D341Med (cell line): ENCODE measurements at places on chromosomes 6 and 20.

DNA sequence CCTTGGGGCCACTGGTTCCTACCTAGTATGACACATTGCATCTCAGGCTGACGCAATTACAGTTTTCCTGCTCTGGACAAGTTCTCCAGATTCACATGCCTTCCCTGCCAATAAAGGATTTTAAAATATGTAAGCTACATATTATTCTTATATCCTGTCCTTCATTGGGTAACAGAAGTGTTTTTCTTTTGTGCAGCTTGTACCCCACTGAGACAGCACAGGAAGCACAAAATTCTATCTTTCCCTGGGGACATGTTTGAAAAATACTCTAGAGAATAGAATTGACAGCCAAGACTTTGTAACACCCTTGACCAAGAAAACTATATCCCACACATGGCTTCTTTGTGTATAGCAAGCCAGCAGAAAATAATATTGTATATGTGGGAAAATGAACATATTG lies 456.8 kb downstream of the MAFB start:
- DNase-seq: no peak

GRCh38 chr6:121399966-121400365 lies 35.5 kb upstream of the GJA1 start:
- no peak for DNase-seq

DNA sequence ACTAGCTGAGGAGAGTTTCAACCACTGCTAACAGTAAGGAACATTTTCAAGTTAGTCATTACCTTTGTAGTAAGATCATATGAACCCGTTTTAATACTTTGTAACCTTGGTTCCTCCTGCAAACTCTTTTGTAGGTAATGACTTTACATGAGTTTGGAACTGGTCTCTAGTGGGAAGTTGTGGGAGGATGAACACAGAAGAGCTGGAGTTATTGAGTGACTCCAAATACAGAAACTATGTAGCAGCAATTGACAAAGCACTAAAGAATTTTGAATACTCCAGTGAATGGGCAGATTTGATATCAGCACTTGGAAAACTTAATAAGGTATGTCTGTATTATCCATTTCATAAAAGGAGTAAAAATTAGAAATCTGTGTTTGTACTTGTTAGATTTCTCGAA lies 29.3 kb downstream of the DOP1A start:
- no peak for DNase-seq

DNA sequence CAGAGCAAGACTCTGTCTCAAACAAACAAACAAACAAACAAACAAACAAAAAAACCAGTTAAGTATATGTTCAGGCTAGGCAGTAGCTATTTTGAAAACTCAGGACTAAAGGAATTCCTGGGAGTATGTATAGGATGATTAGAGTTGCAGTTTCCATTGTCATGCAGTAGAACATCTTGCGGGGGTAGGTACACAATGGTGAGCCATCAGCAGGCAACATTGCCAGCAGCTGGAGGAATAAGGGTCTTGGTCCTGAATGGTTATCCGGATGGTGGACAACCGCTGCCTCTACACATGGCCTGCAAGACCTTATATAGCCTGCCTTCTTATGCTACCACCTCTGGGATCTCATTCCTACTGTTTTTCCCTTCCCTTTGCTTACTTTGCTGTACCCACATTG lies 297.5 kb downstream of the SOX4 start:
- no peak for DNase-seq

GRCh38 chr20:24880356-24880755 lies 68.7 kb upstream of the CST7 start:
- DNase-seq: no peak

GRCh38 chr6:128694303-128695009 lies 174.1 kb upstream of the PTPRK start:
- DNase-seq: no peak

DNA sequence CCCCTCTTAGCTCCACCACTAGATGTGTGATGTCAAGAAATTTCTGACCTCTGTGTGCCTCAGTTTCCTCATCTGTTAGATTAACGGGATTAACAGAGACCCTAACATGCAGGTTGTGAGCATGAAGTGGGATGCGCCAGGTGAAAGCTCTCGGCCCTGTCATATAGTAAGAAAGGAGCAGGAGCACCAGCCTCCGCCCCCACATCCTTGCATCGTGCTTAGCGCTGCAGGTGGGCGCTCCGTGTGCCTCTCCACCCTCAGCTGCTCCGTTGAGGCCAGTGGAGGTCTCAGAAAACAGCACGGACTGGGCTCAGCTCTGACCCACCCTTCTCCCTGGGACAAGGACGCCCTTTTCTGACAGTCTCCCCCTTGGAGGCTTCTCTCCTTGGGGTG lies 63.4 kb downstream of the TCP11 start:
- no peak for DNase-seq

GRCh38 chr6:13327691-13328075 lies 654 bp downstream of the TBC1D7 start:
- DNase-seq: no peak

- no peak for DNase-seq
These were observed 1.5 kb downstream of the RIOK1 start for GRCh38 chr6:7391151-7391550.

- DNase-seq: no peak
These were observed 88.3 kb downstream of the TAF4 start for GRCh38 chr20:61977419-61977786.

DNA sequence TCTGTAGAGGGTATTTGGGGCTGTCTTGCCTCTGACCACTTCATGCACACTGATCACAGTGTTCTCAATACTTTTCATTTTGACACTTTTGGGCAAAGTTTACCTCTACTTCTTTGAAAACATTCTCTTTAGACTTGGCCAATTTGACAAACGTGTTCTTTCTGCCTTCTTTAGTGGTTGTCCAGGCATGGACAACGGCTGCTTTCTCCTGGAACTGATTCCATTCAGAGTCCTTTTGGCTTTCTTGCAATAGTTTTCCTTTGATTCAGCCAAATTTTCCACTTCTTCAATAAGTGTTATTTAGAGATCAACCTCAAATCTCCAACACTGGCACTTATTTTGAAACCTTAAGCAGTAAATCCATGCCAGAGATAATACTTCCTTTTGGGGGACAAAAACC lies 6.7 kb upstream of the CST9 start:
- DNase-seq: no peak

- DNase-seq: no peak
These were observed 38.5 kb downstream of the FBXL4 start for GRCh38 chr6:98909236-98909635.

DNA sequence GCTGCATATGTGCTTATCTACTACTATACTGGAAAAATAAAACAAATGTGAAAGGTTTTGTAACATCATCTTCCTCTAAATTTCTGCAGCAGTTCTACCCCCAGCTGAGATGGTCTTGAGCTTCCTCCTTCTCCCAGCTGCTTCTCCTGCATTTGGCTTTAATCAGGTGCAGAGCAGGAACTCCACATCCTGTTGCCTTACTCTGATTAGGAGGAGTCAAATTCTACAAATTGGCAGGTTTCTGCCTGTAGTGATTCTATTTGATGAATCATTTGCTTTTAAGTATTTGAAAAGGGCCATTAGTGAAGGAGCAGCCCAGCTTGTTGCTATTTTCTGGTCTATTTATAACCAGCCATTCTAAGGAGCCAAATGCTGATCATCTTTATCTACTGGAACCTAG lies 224.5 kb downstream of the GMDS start:
- no peak for DNase-seq

DNA sequence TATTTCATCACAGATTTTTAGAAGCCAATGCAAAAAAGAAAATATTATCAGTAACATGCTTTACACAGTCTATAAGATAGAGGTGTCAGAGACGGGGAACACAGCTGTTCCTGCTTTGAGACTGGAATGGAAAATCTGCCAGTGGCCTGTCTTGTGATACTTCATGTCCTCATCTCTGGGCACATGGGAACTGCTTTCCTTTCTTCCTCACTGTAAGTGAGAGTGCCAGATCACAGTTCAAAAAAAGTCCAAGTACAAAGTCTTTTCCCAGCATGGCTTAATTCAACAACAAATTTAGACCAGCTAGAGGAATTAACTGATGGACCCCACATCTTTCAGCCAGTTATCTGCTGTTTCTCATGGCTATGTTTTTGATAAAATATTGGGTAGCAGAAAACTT lies 490.4 kb downstream of the CDKAL1 start:
- DNase-seq: no peak

DNA sequence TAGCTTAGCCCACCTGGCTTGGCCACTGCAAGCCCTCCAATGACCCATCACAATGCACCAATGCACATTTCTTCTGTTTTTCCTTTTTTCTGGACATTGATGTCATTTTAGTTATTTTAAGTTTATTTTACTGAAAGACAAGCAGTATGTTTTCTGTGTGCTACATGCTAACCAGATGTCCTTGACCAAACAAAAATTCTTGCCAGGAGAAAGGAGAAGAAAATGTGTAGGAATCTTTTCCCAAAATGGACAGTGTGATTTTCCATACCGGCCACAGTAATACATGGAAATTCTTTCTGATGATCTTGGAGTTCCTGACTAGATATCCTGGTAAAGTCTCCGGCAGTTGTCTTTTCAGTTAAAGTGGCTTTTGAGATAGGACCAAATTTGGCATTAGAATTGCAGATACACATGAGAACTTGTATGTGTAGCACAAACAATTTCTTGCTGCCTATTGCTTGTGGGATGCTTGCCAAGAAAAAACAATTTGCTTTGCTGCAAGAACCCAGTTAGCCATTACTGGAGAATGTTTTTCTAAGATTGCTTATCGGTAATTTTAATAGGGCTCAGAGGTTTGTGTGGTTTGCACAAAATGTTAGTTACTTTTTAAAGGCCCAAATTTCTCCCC lies 696.5 kb upstream of the CITED2 start:
- no peak for DNase-seq

DNA sequence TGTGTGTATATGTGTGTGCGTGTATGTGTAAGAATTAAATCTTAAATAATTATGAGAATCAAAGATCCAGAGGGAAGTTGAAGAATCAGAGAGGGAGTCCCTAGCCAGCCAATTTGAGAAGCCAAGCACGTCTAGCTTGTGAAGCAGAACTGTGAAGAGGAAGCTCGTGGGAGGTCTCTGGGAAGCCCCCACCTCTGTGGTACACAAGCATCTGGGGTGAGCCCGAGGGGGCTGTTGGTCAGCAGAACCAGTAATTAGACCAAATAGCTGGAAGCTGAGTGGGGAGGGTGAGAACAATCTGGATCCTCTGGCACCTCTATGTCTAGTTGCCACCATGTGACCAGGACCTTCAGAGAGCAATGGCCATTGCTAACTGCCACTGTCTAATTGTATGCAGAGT lies 310.0 kb upstream of the PRND start:
- DNase-seq: no peak

- no peak for DNase-seq
These were observed 128.5 kb downstream of the HFE start for GRCh38 chr6:26215585-26216358.

GRCh38 chr20:6502999-6503398 lies 264.5 kb upstream of the BMP2 start:
- DNase-seq: no peak

DNA sequence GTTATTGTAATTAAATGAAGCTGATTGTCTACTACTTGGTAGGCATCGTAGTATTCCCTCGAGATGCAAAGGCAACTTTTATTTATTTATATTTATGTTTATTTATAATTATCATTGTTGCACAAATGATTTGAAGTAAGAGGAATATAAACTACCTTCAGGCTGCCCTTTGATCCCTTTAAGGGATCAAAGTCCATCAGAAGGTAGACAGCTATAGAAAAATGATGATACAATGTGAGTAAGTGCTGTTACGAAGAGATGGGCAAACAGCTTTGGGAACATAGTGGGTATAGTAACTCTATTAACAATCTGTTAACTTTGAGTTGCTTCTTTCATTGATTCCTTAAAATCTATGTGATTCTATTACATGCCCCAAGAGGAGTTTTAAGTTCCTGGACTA lies 512.8 kb upstream of the CITED2 start:
- DNase-seq: no peak

DNA sequence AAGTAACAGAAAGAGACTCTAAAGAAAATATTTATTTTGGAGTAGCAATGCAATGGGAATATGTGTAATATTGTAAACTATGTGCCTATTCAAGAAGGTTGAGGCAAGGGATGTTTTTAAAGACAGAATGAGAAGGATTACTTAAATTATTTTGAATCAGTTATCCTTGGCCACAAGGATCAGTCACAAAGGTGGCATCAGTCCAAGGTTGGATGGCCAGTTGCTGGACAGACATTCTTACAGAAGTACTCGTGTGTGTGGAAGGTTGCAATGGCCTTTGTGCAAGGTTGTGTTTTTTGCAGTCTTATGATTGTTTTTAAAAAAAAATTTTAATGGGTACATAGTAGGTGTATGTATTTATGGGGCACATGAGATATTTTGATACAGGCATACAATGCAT lies 2.0 kb downstream of the QRSL1 start:
- no peak for DNase-seq

DNA sequence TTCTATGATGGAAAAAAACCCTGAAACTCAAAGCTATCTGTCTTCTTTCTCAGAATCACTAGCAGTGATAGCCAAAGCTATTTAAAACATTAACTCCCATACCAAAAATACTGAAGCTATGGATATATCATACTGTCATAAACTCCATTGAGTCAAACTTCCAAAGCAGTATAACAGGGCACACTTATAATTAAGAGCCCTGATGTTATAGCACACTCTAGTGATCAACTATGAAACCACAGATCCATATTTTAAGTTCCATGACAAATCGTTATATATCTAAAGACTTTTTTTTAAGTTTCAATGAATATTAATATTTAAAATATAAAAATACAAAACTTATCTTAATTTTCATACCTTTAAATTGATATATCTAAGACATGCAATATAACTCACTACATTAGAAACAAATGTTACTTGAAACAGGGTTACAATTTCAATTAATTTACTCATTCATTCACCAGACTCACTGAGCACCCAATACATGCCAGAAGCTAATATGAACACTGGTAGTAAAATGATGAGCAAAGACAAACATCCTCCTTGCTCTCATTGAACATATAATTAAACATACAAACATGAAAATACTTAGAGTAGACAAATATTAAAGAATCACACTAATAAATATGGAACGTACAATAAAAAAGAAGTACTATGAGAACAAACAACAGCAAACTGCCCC lies 69.3 kb downstream of the IBTK start:
- DNase-seq: no peak

- no peak for DNase-seq
These were observed 36.0 kb downstream of the DNAH8 start for GRCh38 chr6:38750968-38751615.

GRCh38 chr6:73340048-73340447 lies 14.0 kb downstream of the DPPA5 start:
- no peak for DNase-seq

GRCh38 chr6:128239146-128239545 lies 281.3 kb downstream of the PTPRK start:
- DNase-seq: no peak

DNA sequence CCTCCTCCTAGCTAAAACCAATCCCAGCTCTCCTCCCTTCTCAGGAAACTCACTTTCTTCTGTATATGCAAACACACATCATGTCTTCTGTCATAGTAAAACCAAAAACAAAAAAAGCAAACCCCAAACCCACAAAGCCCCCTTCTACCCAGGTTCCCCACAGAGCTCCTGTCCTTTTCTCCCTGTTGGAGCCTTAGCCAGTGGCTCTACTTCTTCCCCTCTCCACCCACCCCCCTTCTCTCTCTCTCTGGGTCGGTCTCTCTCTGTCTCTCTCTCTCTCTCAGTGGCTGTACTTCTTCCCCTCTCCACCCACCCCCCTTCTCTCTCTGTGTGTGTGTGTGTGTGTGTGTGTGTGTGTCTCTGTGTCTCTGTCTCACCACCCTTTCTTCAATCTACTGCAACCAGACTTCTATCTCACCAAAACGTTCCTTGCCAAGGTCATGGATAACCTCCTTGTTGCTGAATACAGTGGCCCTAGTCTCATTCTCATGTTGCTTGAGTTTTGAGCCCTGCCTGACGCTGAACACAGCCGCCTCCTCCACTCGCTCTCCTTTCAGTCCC lies 8.7 kb upstream of the OSER1 start:
- DNase-seq: no peak
